ENCODE measurements at places on chromosomes 11 and 22.

DNA sequence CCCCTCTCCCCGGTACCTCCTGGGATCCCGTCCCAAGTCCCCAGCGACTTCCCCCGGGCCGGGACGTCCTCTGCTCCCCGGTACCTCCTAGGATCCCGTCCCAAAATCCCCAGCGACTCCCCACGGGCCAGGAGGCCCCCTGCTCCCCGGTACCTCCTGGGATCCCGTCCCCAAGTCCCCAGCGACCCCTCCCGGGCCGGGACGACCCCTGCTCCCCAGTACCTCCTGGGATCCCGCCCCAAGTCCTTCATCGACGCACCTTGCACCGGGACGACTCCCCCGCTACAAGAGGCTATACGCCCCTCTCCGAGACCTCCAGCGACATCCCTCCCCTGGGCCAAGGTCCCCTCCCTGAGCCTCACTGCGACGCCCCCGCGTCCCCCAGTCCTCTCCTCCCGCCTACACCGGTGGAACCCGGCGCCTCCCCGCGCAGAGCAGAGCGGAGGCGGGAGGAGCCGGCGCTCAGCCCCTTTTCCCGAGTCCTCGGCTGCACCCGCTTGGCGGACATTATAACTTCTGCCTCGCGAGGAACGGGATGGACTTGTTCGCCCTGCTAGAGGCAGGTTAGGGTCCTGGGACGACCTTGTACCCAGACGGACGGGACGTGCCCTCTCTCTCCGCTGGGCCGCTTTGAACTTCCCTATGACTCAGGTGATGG, 912 bp downstream of the KREMEN1 start:
- ATAC-seq, result no peak

GRCh38 chr22:41619979-41620588, 759 bp downstream of the DESI1 start:
- ATAC-seq, result peak; percentile 49

GRCh38 chr22:44667829-44668189, 34.2 kb upstream of the PRR5 start:
- no peak for ATAC-seq

GRCh38 chr11:113405724-113406478, 18.3 kb downstream of the ANKK1 start:
- ATAC-seq, result no peak

- ATAC-seq, result peak; percentile 74
Measured at GRCh38 chr11:118438314-118438931, 2.1 kb downstream of the KMT2A start.

- peak; percentile 55 for ATAC-seq
Measured at GRCh38 chr11:34358728-34359547, 1.1 kb upstream of the ABTB2 start.

- no peak for ATAC-seq
Measured at GRCh38 chr11:8261291-8261690, 2.4 kb downstream of the LMO1 start.

DNA sequence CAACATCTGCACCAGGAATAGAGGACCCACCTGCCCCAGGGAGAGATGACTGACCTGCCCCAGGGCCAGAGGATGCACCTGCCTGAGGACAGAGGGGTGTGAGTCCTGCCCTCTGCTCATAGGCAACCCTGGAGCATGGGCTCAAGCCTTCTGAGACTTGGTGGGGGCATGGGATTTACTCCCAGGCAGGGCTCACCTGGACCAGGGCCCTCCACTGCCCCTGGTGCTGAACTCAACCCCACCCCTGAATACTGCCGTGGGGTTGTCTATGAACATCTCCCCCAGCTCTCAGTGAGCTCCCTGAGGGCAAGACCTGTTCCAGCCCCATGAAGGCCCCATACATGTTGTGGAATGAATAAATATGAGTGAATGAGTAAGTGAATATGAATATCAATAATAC, 33.8 kb upstream of the MUC5AC start:
- ATAC-seq, result no peak

DNA sequence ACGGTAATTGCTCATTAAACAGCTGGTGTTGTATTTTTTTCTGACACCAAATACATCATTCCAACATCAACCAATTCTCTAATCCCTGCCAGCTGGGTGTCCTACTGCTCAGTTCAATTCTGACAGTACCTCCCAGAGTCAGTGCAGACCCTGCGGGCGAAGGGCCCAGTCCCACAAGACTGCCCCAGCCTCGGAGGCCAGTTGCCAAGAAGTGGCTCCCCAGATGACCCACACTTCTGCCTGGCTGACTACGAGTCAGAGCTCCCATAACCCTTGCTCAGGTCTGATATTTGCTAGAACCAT, 147.2 kb downstream of the CTTN start:
- ATAC-seq, result no peak

- ATAC-seq, result peak; percentile 9
Measured at GRCh38 chr11:66886671-66887221, 29.9 kb downstream of the LRFN4 start.

DNA sequence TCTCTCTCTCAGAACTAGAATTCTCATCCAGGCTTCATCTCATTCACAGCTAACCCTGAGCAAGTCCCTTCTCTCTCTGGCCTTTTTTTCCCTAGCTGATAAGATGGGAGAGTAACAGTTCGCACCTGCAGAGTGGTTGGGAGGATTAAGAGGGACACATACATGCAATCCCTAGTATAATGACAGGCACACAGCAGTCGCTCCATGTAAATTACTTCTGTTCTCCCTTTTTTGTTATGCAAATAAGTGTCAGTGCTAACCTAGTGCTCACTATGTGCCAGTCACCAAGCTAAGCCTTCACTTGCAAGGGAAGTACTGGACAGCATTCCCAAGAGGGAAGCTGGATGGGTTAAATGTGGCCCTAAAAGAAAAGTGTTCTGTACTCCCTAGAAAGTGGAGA, 63.4 kb downstream of the TENM4 start:
- no peak for ATAC-seq

DNA sequence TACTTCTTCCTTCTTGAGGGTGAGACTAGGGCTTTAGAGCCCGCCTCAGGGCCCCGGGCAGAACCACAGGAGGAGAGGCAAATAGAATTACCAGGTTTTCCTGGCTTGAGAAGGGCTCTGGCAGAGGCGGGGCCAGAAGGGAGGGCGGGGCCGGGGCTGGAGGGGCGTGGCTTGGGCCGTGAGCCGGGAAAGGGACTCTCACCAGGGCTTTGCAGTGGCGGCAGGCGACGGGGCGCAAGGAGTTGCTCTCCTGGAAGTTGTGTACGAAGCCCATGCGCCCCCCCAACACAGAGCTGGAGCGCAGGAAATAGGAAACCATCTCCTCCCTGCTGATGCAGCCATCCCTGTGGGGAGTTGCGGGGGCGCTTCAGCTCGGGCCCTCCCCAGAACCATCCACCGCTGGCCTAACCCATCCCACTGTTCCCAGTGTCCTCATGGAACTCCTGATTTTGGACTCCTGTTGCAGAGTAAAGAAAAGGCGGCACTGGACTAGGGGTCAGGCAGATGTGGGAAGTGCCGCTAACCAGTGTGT, 6.9 kb upstream of the NRXN2 start:
- peak; percentile 69 for ATAC-seq
